Peyer's patch (tissue), 4 donors: ENCODE measurements at places on chromosomes 13 and 19.

DNA sequence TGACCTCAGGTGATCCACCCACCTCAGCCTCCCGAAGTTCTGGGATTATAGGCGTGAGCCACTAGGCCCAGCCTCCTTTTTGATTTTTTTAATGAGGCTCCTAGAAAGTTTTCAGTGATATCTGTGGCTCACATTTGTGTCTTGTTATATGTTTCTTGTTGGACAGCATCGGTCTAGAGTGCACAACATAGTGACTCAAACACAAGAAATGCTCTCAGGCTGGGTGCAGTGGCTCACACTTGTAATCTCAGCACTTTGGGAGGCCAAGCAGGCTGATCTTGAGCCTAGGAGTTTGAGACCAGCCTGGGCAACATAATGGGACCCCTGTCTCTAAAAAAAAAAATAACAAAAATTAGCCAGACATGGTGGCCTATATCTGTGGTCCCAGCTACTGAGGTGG is 8.2 kb downstream of the PHF11 start:
- DNase-seq, result no peak

- DNase-seq, result no peak
These were observed 18.0 kb downstream of the ZNF91 start for GRCh38 chr19:23377276-23377675.

- DNase-seq, result no peak
These were observed 869.4 kb downstream of the PCDH17 start for GRCh38 chr13:58500938-58501337.

DNA sequence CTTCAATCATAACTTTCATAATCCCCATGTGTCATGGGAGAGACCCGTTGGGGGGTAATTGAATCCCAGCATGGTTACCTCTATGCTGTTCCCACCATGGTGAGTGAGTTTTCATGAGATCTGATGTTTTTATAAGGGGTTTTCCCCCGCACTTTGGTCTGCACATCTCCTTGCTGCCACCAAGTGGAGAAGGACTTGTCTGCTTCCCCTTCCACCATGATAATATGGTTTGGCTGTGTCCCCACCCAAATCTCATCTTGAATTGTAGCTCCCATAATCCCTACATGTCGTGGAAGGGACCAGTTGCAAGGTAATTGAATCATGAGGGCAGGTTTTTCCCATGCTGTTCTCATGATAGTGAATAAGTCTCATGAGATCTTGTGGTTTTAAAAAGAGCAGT is 524.9 kb downstream of the SLITRK5 start:
- DNase-seq, result no peak

- DNase-seq, result no peak
These were observed 141.9 kb upstream of the SPACA7 start for GRCh38 chr13:112234131-112234875.

GRCh38 chr13:23516190-23516589 is 54.0 kb upstream of the TNFRSF19 start:
- no peak for DNase-seq

- no peak for DNase-seq
These were observed 1066.7 kb upstream of the PCDH20 start for GRCh38 chr13:62482351-62482750.

DNA sequence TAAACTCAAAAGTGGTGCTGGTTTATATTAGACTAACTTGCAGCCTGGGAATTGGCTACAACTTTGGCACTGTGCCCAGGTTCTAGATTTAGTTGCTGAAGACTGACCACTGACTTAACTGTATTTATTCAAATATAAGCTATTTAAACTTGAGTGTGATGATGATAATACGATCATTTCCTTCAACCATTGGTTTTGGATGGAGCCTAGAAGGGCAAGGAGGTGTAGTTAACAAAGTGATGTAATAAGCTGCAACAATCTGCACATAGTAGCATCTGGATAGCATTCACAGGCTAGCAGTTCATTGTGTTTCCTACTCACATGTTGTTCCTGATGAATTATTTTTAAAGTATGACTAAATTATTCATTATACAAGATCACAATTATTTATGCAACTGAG is 55.2 kb upstream of the DACH1 start:
- DNase-seq, result no peak

GRCh38 chr19:31253526-31254179 is 95.6 kb downstream of the TSHZ3 start:
- no peak for DNase-seq

GRCh38 chr13:93577105-93577504 is 350.5 kb downstream of the GPC6 start:
- DNase-seq, result no peak

- DNase-seq, result peak; percentile 92
These were observed 607 bp downstream of the PLEKHJ1 start for GRCh38 chr19:2235381-2236063.

DNA sequence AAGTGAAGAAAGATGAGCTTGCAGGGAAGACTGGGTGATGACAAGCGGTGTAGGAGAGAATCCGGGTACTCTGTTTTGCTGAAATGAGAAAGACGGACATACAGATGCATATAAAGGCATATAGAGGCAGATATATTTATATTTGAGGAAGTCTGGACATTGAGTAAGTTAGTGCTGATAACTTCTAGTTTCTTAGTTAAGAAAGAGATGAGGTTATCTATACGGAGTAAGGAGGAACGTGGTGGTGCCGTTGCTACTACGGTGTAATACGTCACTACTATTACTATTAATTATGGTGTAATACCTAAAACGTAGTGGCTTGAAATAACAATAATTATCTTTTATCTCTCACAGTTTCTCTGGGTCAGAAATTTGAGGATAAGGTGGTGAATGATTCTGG is 9.8 kb upstream of the CPB2 start:
- DNase-seq, result no peak

DNA sequence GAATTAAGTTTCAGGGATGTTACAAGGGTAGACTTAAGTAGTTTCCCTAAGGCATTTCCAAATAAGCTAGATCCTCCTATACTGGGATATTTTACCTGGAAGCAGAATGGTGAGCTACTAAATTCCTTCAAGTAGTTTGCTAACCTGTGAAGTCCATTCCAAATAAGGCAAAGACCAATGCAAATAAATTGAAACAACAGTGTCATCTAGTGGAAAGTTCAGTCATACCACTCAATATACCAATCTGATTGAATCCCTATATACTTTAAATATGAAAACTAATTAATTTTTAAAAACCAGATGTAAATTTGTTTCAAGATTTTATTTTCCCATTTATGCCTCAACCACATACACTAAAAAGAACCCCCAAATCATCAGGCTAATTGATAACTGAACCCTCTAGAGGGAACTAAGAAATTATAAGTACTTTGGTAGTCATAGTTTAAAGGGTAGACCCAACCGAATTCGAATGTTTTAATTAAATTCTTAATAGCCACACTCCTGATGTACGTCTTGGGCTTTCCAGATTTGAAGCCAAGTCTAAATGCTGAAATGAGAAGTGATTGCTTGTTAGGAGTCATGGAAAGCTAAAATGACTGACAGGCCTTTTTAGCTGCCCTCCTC is 223.7 kb downstream of the TBC1D4 start:
- no peak for DNase-seq

DNA sequence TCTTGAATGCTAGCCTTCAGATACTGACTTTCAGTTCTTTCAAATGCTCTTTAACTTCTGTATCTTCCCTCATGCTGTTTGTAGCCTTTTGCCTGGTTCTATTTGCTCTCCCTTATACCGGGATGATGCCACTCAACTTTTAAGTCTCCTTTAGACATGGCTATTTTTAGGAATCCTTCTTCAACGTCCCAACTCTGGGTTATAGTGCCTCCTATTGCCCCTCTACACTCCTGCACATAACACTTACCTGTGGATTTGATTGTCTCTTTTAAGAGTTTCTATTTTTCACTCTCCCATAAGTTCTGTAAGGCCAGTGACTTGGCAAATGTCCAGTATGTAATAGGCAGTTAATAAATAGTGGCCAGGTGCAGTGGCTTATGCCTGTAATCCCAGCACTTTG is 343.0 kb downstream of the KLF5 start:
- no peak for DNase-seq

DNA sequence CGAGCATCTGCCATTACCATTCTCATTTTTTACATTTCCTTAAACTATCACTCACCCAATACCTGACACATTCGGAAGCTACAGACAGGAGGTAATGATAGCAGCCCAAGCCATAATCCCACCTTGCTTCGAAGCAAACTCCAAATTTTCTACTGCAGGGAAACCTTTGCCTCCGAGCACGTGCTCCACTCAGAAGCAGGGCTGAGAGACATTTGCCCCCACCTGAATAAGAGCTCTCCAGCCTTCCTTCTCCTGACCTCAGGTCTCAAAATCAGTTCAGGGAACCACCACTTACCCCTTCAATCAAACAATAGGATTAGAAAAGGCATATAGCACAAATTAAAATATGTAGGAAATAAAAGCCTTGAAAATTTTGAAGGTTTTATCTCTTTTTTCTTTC is 2.3 kb upstream of the DACH1 start:
- no peak for DNase-seq

- DNase-seq, result no peak
These were observed 9.1 kb downstream of the CDX2 start for GRCh38 chr13:27959976-27960361.

- DNase-seq, result no peak
These were observed 2.2 kb downstream of the KCNC3 start for GRCh38 chr19:50327013-50327412.

DNA sequence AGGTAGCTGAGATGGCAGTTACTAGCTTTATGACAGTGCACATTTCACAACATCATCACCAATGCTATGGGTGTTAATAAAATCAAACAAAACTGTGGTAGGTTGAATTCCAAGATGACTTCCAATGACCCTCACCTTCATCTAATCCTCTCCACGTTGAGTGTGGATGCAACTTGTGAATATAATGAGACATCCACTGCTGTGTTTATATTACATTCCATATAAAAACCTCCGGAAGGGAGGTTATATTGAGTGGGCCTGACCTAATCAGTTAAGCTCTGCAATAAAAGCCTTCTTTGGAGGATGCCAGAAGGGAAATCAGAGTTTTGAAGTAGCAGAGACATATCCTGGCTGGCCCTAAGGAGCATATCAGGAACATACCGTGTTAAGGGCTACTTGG is 25.6 kb upstream of the CSNK1A1L start:
- DNase-seq, result no peak

- no peak for DNase-seq
These were observed 94.6 kb downstream of the UQCRFS1 start for GRCh38 chr19:29118389-29118788.

DNA sequence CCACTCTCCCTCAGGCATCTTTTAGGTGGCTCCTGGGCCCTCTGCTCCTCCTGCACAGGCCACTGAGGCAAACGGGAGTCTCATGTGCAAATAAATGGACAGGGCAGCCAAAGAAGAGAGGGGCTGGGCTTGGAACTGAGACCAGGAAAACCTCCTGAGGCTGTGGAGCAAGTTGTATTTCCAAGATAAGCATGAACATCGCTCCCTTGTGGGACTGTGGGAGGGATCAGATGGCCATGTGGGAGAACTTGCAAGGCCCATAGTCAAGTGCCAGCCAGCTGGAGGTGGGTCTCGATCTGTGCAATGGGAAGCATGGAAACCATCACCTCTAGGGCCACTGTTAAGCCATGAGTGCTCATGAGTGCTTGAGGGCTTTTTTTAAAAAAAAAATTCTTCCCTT is 24.9 kb downstream of the MED26 start:
- no peak for DNase-seq

DNA sequence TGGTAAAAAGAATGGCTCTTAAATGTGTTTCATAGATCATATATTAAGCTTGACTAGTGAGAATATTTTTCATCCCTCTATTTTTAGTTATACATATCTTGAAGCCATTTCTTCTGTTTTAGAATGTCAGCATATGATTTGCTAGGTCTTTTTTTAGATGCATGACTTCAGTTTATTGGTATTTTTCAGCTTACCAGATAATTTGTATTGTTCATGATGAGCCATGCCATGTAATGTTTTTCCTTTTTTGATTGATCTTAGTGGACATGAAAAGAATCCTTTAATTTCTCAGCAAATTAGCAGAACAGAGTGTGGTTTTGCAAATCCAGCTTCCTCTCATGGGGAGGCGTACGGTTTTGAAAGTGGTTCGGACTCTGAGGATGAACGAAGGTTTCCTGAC is 168.5 kb downstream of the LMO7 start:
- DNase-seq, result no peak

DNA sequence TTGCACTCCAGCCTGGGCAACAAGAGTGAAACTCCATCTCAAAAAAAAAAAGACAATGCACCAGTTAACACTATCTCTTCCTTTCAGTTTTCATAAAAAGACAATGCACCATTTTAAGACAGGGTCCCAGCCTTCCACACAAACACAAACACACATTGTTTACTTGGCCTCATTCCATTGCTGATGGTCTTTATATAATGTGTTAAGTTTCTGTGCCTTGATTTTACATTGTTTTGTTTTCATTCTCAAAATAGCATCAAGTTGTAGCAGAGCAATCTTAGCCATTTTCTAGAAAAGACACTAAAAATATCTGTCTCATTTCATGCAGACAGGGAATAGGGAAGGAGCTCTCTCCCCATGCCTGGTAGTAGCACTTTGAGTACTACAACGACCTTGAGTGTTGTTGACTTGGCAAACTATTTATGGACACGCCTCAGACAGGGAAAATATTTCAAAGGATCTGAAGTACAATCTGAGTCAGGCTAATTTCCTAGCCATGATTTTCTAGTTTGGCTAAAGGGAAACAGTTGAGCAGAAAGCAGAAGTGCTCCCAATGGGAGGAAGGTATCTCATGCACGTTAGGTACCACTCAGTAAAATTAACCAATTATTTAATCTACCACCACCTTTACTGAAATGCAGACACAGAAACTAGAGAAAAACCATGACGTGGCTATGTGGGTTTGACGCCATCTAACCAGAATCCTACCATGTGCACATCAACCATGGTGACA is 120.6 kb downstream of the ABCC4 start:
- DNase-seq, result no peak

DNA sequence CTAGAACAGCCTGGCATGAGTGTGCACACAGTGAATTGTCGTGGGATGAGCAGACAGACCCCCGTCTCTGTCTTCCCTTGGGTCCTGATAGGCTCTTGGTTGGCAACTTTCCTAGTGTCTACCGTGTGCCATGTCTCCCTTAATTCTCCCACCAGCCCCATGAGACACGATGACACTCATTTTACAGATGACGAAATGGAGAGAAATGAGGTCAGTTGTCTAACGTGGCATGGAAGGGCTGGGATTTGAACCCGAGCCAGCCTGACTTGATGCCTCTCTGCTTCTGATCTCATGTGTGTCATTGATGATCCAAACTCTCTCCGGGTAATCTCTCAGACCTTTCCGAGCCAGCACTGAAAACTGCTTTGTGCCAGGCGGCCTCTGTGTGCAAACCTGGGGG is 8.4 kb upstream of the KLK14 start:
- DNase-seq, result no peak

DNA sequence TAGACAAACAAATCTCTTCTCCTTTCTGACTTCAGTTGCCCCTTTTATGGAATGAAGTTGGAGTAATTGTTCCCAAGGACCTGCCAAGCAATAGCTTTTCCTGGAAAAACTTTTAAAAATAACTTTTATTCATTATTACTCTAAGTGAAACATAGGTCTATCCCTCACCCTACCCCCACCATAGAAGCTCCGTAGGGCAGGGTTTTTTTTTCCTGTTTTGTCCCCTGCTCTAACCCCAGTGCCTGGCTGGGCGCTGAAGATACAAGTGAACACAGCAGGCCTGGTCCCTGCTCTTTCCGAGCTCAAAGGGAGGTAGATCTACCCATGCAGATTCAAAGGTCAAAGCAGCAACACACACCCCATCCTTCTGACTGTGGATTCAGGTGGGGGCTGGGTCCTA is 8.7 kb upstream of the GNG8 start:
- no peak for DNase-seq
